A549 (cell line): ENCODE measurements at places on chromosomes 16 and 17.

GRCh38 chr16:64225036-64225435, 896.8 kb downstream of the CDH11 start:
- DNase-seq, result no peak

- no peak for DNase-seq
These were observed 4.9 kb downstream of the GIT1 start for GRCh38 chr17:29584452-29585079.

DNA sequence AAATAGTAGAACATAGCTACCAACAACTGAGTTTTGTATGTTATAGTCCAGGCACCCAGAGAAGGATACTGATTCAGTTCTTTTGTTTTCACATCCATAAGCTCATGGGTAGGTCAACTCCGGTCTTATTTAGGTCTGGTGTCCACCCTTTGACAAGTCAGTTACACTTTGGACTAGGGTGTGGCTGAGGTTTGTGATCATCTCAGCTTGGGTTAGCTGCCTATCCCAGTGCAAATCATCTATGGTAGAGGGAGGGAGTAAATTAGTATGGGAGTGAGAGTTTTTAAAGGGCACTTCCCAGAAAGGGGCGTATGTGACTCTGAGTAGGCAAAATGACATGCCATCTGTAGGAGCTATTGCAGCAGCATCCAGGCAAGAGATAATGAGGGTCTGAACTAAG, 66.1 kb downstream of the TANC2 start:
- DNase-seq, result peak; percentile 34

GRCh38 chr17:21212826-21213637, 929 bp downstream of the TMEM11 start:
- DNase-seq, result no peak

GRCh38 chr17:65265276-65265675, 128.1 kb downstream of the RGS9 start:
- no peak for DNase-seq

GRCh38 chr16:75732871-75733270, 6.6 kb upstream of the CPHXL start:
- DNase-seq, result no peak

DNA sequence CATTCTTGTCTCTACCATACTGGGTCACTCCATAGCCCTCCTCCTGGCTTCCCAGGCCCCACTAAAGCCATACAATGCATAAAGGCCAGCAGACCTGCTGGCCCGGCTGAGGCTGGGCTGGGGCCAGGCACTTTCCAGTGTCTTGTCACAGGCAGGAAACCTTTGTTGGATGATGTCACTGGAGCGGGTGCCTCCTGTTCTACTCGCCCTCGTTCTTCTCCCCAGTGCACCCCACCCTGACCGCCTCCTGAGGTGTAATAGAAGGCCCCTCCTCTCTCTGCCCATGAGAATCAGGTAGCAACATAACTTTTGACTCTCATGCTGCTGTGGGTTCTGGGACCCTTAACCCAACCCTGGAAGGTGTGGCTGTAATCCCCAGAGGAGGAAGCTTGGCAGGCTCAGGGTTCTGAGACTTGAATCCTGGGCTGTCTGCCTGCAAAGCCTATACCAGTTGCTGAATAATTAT, 54.2 kb upstream of the IL34 start:
- no peak for DNase-seq

DNA sequence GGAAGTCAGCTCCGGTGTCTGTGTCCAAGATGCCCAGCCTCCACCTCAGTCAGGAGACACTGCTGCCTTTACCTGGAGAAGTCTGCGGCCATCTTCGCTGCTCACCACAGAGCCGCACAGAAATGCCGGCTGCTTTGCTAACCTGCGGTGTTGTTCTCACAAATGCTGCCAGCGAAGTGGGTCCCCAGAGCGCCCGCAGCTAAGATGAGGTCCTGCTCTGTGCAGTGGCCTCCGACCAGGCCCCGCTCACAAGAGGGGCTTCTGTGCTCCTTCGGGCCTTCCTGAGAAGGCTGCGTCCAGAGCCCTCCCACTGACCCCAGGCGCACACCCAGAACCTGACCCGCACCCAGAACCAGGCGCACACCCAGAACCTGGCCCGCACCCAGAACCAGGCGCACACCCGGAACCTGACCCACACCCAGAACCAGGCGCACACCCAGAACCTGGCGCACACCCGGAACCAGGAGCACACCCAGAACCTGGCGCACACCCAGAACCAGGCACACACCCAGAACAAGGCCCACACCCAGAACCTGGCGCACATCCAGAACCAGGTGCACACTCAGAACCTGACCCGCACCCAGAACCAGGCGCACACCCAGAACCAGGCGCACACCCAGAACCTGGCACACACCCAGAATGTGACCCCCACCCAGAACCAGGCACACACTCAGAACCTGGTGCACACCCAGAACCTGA, 51.5 kb upstream of the FASN start:
- DNase-seq, result no peak

DNA sequence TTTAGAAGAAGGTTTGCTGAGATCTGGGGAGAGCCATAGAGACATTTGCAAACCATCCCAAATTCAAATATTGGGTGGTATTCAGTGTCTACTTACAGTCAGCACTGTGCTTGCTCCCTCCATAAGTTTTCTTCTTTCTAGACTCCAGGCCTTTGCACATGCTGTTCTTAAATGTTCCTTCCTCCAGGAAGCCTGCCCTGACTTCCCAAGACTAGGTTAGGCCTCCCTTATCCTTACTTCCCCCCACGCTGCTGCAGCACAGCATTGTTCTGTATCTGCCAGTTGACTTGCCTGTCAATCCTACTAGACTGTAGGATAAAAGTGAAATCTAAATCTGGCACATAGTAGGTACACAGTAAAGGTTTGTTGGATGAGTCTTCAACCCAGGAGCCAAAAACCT, 53.4 kb downstream of the ASIC2 start:
- DNase-seq, result no peak

GRCh38 chr17:45702666-45703266, 81.4 kb upstream of the CRHR1 start:
- no peak for DNase-seq

DNA sequence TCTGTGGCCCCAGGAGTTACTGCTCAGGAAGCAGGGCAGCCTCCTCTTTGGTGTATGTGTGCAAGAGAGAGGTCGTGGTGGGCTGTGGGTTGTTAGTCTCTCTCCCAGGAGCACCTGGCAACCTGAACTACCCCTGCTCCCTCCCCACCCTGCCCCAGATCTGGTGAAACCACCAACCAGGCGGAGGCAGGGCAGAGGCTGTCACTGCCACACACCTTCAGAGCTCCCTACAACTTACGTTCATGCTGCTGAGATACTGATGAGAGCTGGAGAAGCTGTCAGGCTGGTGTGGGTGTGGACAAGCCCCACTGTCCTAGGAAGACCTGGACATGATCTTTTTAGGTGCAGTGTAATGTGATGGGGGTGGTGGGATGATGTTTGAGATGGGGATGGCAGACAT, 24.3 kb downstream of the GOSR2 start:
- no peak for DNase-seq

DNA sequence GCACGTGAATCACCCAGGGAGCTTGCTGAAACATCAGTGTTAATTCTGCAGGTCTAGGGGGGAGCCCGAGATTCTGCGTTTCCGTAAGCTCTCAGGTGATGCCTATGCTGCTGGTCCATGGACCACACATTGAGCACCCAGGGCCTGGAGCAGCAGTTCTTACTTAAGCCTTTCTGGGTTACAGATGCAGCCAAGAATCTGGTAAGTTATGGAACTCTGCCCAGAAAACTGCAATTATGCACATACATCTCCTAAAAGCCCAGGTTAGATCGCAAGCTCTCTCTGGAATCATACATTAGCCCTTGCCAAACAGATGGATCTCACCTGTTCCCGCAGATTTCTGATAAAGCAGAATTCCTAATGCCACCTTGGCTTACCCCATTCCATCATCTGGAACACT, 265.9 kb upstream of the SALL1 start:
- DNase-seq, result no peak

GRCh38 chr17:69609473-69610305, 195.2 kb downstream of the MAP2K6 start:
- peak; percentile 33 for DNase-seq

DNA sequence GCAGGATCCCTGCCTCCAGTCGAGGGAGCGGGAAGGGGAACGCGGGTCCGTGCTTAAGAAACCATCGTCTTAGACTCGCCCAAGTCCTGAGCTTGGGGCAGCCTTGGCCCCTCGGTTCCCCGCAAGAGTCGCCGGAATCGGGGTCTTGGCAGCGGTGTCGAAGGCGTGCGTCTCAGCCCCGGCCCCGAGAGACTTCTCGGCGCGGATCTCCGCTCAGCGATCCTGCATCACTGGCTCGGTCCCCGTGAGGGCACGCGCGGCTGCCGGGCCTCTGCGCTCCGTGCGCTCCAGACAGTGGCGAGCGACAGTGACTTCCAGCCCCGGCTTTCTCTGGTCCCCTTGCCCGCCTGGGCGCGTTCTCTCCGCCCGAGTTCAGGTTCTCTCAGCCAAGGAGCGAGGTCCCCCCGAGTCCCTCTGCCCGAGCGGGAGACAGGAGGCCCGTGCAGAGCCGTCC, 380 bp downstream of the HS3ST3A1 start:
- no peak for DNase-seq
